ENCODE measurements at places on chromosomes 13 and 19.

DNA sequence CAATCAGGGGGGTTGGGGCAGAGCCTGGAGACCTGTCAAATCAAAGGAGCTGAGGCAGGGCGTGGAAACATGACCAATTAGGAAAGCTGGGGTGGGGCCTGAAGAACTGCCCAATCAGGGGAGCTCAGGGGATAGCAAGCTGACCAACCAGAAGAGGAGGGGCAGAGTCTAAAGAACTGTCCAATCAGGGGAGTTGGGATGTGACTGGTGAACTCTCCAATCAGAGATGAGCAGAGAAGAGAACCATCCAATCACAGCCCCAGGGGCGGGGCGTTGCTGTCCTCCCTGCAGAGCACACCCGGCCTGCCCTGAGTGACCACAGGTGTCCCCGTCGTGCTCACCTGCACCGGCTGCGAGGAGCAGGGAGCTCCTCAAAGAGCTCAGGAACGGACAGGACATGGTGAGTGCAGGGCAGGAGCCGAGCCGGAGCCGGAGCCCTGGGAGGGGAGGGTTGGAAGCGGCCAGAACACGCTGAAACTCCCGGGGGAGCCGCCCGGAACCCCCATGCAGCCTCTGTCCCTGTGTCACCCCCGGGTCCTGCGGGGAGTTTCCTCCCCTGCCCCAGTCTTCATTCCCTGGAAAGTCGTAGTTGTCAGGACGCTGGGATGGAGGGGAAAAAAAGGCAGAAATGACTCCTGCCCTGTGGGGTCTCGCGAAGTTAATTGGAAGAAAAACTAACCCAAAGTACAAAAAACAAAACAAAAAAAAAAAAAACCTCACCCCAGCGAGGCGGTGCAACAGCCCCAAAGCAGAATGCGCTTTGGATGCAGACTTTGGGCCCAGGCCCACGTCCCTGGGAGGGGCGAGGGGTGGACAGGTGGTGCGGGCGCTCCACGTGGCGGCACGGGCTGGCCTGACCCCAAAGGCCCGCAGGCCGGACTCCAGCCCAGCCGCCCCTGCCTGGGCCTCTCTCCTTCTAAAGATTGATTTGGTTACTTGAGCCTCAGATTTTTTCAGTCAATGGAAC lies at the start of gene ZNF556:
Gene ZNF556 (plus strand): TSS at position 311 of the 967 bp plus-strand sequence. CDS start 87 bp downstream, at position 398.
- no peak for DNase-seq

- no peak for DNase-seq
Measured at GRCh38 chr19:41528106-41528505, 47.9 kb upstream of the CEACAM21 start.

GRCh38 chr13:75871059-75871458 lies 234.9 kb downstream of the LMO7 start:
- DNase-seq: no peak

GRCh38 chr19:5098646-5099045 lies 129.7 kb downstream of the KDM4B start:
- DNase-seq: no peak

- DNase-seq: no peak
Measured at GRCh38 chr13:34640179-34640992, 301.7 kb upstream of the NBEA start.

GRCh38 chr13:60491531-60491930 lies 94.5 kb downstream of the TDRD3 start:
- no peak for DNase-seq

DNA sequence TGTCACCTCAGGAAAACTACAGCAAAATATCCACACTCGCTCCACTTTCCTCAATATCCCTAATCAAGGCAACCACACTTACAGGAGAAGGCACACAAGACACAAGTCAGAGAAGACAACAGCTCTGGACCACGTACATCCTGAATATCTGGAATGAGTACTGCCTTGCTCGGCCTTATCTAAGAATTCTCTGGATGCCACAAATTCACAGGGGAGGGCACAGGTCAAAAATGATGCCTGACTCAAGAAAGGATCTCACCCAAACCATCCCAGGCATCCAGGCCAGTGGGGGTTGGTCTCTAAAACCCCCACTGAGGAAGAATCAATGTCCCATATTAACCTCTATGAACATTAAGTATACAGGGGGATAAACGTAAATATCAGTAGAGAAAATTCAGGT lies 29.9 kb downstream of the ATP7B start:
- no peak for DNase-seq

GRCh38 chr13:79973533-79973963 lies 367.4 kb downstream of the SPRY2 start:
- DNase-seq: no peak

DNA sequence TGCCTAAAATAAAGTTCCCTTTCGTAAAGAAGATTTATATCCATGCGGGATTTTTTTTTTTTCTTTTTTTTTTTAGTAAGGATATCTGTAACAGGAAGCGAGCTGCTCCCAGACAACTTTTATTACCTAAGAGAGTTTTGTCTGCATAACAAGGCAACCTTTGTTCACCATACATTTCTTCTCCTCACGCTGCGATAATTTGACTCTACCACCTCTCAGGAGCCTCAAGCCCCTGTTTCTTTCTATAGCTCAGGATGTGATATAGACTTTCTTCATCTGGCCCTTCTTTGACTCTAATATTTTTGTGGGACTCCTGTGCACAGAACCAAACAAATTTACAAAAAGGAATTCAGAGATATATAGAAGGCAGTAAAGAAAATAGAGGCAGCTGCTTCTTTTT lies 1053.7 kb upstream of the SPRY2 start:
- DNase-seq: no peak

- DNase-seq: no peak
Measured at GRCh38 chr13:26220575-26220974, 1.5 kb downstream of the RNF6 start.

- DNase-seq: no peak
Measured at GRCh38 chr19:11127905-11128304, 27.7 kb downstream of the SPC24 start.

GRCh38 chr19:21314676-21315075 lies 14.5 kb downstream of the ZNF708 start:
- DNase-seq: no peak

GRCh38 chr13:112669881-112670499 lies 19.8 kb upstream of the ATP11A start:
- DNase-seq: no peak

GRCh38 chr13:70415136-70415535 lies 306.9 kb upstream of the KLHL1 start:
- no peak for DNase-seq

GRCh38 chr13:92255526-92255925 lies 857.1 kb downstream of the GPC5 start:
- no peak for DNase-seq

GRCh38 chr13:98351636-98352035 lies 174.6 kb upstream of the RNF113B start:
- no peak for DNase-seq

DNA sequence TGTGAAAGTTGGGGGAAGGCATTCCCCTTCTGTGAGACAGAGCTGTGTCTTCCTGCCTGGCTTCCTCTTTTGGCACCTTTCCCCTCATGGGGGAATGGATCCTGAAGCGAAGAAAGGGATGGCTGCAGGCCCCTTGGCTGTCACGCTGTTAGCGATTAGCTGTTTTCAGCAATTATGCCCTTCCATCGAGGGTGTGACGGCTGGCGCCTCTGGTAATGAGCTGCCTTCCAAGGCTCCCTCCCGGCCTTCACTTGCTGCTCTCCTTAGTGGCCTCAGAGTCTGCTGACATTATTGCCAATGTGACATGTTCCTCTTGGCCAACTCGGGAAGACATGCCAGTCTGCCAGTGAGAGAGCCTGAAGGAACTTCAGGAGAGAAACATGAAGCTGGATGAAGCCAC lies 162.1 kb downstream of the ZIC5 start:
- DNase-seq: no peak

GRCh38 chr13:66794340-66795031 lies 435.6 kb downstream of the PCDH9 start:
- DNase-seq: no peak

DNA sequence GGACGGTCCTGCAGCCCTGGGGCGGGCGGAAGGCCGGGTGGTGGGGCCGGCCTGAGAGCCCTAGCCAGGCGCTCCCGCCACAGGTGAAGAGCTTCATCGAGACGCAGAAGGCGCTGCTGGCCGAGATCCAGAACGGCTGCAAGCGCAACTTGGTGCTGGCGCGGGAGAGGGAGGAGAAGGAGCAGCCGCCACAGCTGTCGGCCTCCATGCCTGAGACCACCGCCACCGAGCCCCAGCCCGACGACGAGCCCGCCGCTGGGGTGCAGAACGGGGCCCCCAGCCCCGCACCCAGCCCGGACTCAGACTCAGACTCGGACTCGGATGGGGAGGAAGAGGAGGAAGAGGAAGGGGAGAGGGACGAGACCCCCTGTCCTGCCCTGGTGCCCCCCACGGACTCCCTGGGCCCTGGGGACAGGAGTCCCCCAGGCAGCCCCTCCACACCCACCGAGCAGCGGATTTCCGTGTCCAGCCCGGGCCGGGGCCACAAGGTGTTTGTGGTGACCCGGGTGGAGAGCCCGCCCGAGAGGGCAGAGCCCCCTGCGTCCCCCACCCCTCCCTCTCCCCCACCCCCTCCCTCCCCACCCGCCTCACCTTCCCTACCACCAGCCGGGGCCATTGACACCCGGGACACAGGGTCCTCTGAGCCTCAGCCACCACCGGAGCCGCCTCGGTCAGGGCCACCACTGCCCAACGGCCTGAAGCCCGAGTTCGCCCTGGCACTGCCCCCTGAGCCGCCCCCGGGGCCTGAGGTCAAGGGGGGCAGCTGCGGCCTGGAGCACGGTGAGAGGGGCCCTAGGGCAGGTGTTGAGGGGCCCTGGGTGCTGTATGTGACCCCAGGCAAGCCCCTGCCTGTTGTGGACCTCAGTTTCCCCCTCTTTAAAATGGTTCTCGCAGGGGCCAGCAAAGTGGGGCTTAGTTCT lies 15.3 kb downstream of the NKPD1 start:
- no peak for DNase-seq

DNA sequence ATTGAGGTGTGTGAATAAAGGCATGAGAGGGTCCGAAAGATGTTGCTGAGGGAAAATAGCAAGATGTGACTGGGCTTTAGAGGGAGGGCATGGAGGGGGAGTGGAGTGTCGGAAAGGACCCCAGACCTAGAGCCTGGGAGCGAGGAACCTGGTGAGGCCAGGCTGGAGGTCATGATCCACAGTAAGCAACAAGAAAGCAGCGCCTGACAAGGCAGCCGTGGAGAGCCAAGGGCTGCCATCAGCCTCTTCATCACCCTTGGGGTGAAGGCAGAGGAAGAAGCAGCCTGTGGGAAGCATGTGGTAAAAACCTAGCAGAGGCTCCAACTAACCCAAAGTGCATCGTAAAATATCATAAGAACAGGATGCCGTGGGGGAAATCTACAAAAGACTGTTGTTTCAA lies 162.8 kb upstream of the SOX1 start:
- no peak for DNase-seq

DNA sequence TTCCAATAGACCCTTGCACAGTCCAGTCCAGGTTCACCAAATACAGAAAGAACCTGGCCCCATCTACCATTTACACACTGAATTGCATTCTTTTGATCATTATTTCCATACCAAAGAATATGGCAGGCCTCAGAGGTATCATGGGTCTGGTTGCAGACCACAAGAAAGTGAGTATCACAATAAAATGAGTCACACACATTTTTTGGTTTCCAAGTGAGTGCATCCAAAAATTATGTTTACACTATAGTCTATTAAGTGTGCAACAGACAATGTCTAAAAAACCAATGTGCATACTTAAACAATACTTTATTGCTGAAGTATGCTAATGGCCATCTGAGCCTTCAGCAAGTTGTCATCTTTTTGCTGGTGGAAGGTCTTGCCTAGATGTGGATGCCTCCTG lies 105.3 kb downstream of the SPACA7 start:
- no peak for DNase-seq

DNA sequence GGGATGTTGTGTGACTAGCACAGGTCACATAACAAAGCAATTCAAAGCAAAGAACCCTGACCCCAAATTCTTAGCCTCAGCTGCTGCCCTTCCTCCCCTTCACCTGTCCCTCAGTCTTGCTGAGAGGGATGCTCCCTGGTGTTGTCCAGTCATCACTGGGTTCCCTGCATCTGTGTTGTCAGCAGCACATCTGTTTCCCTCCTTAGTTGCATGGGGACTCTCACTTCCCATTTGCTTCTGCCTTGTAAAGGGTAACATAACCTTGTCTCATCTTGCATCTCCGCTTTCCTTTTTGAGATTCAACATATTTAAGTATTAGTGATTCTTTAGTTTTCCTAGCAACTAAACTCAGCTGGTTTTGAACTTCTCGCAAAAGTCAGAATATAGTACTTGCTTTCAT lies 54.0 kb downstream of the SPATA13 start:
- DNase-seq: no peak

DNA sequence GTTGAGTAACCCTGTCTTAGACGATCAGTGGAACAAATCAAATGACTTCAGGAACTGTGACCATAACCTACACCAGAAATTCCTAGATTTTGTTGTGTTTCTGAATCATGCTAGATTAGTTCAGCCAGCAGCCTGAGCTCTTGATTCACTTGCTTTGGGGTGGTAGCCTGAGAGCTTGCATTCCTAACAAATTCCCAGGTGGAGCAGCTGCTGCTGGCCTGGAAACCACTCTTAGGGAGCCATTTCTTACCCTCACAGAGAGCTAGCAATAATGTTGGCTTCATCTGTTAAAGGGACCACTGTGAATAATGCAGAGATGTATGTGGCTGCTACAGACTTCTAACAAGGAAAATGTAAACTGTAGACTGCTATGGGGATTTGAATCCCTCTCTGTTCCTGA lies 388.1 kb upstream of the PRR20A start:
- no peak for DNase-seq

- DNase-seq: no peak
Measured at GRCh38 chr19:47490031-47490430, 6.0 kb upstream of the KPTN start.

DNA sequence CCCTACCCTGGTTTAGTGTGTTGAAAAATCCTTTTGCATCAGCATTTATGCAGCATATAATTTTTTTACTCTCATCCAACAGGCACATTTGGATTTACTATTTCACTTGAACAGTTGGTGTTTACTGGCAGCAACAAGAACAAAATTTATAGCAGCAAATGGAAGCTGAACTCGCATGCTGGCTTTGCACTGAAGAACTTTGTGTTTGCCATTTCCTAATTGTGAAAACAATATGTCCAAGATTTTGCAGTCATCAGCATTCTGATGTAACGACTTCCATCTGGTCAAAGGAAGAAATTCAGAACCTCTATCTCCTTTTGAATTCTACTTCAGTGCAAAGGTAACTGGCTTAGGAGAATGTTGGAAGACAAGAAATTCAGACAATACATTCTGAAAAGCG lies 131.0 kb downstream of the DLEU7 start:
- DNase-seq: no peak

DNA sequence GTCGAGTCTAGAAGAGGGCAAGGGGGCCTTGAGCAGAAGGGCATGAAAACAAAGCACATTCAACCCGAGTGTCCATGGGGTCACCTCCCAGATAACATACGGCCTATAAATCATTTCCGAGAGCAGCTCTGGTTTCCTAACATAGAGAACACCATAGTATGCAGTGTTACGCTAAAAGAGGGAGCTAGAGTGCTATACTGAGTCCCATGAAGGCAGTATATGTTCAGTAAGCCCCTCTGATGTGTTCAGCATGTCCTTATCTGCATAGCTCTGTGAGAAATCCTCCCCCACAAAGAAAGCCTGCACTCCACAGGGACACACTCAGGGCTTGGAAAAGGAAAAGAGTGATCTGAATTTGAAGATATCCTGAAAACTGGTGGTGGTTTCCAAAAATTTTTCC lies 175.4 kb downstream of the FLT1 start:
- DNase-seq: no peak

All from dorsolateral prefrontal cortex (tissue), 122 donors.